ENCODE measurements at places on chromosomes 13 and 19.

- DNase-seq = no peak
Observed at GRCh38 chr19:7831452-7831851, 1.4 kb downstream of the EVI5L start.

- no peak for DNase-seq
Observed at GRCh38 chr13:97121894-97122293, 100.2 kb upstream of the MBNL2 start.

GRCh38 chr13:32791545-32792172 lies 205.4 kb downstream of the PDS5B start:
- DNase-seq = no peak

DNA sequence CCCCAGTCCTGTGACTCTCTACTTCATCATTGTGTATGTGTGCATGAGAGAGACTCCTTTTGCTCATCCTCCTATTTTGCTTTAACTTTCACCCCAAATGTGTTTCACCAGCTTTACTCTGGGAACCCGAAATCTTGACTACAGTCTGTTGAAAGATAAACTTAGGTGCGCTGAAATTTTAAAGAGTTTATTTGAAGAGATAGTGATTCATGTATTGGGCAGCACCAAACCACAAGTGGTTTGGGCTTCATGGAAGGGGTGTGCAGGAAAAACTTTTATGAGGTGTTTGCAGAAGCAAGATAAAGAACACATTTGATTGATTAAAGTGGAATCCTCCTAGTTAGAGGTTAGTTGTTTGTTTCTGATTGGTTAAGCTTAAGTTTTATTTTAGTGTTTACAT lies 50.8 kb upstream of the RFC3 start:
- DNase-seq = no peak

DNA sequence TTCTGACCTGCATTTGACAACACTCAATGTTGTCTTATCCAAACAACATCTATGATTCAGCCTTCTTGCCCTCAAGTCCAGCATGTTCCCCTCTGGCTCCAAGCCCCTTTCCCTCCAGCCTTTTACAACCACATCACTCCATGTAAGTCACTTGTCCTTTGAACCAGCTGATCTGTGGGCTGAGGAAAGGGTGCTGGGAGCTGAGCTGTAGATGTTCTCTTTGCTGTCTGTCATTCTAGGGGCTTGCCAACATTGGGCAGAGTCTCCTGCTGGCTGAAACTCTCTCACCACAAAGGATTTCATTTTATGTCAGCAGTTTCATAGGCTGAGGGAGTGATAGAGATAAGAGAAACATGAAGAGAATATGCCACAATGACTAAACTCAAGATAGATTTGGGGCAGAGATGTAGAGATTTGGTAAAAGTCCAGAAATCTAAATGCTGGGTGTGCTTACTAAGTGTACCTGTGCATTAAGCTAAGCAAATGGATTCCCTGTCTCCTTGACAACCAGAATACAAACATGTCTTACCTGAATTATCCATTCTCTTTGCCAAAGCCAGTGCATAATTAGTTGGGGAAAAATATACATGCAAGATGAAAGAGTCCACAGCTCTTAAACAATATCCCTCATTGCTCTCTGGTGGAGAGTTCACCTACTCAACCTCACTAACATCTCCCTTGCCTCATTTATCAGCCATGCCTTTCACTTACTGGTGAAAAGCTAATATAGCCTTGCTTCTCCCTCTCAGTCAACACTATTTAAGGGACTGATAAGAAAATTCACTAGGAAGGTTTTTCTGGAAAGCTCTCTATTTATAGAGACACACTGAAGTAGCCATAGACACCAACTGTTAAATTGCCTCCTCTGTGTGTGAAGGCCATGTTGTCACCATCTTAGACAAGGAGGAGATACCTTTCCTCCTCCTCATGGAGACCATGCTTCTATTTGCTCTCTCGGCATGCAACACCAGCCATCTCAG lies 175.5 kb upstream of the SERP2 start:
- DNase-seq = no peak

DNA sequence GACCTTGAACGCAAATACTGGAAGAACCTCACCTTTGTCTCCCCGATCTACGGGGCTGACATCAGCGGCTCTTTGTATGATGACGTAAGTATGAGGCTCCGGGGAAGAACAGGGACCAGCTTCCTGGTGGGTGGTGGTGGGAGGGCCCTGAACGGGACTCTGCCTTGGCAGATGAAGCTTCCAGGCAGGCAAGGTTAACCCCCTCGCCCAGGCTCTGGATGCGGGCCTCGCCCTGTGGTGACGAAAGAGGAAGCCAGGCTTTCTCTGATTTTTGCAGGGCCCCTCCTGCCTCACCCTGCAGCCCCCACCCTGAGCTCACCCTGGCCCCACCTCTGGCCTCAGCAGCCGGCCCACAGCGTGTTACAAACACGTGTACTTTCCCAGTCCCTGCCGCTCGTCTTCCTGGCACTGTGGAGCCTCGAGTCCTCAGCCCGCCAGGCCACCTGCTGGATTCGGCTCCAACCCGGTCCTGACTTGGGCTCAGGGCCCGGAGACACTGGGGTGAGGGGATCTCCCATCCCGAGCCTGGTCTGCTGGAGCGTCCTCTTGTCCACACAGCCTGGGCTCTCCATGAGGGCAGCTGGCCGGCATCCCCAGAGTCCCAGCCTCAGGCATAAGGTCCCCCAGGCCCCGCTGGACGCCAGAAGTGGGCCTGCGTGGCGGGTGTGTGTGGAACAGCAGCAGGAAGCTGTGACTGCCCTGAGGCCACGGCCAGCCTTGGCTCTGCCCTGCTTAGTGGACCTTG lies 72.4 kb downstream of the KDM4B start:
- DNase-seq = no peak

- no peak for DNase-seq
Observed at GRCh38 chr13:30837227-30838159, 68.6 kb upstream of the MEDAG start.

DNA sequence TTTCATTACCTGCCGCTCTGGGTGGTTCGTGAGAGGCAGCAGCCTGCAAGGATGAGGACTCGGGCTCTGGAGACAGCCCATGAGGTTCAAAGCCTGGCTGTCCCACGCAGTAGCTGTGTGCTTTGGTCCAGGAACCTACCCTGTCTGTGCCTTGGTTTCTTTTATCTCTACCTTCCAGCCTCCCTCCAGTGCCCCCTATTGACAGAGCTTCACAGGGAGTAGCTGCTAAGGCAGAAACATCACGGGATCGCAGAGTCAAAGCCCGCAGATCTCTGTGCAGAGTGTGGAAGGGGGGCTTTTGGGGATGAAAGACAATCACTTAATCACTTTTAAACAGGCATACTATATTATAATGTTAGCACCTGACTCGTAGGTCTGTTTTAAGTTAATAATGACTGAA lies 16.2 kb downstream of the ZNF71 start:
- DNase-seq = no peak

DNA sequence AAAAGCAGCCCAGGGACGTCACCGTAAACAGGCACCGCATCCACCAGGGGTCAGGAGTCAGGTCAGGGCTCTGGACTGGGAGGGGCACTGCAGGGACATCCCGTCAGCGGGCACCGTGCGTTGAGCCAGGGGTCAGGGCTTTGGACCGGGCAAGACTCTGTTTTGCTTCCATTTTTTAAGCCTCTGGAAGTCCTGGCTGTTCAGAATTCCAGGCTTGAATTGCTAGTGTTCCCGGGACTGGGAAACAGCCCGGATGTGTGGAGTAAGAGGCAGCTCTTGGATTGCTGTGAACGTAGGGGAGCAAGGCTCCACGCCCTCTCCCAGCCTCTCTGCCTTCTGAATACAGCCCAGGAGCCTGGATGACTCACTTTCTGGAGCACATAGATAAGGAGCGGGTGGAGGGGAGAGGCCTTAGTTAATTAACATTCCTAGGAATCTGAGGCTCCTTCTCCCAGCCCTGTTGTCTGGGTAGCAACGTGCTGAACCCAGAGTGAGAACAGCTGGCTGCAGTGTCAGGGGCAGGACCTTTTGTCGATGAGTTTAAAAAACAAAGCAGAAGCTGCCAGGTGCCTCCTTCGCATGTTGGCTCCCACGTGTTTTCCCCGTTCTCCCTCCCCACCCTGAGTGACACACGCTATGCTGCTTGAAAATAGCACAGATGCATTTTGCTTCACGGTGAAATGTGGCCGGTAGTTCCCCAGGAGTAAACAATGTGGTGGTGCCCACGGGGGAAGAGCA lies 21.9 kb downstream of the ATP11A start:
- DNase-seq = peak; percentile 31

GRCh38 chr19:42606660-42607351 lies 12.1 kb upstream of the CEACAM8 start:
- DNase-seq = peak; percentile 60

DNA sequence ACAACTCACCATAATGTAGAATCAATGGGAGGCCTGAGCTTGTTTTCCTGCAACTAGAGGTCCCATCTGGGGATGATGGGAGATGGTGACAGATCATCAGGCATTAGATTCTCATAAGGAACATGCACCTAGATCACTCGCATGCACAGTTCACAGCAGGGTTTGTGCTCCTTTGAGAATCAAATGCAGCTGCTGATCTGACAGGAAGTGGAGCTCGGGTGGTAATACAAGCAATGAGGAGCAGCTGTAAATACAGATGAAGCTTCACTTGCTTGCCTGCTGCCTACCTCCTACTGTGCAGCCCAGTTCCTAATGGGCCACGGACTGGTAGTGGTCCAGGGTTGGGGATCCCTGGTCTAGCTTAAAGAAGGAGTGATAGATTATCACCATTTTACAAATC lies 33.0 kb downstream of the KPNA3 start:
- DNase-seq = no peak

GRCh38 chr13:101398191-101398590 lies 18.1 kb downstream of the NALCN start:
- no peak for DNase-seq

- DNase-seq = no peak
Observed at GRCh38 chr19:38699647-38700349, 44.5 kb downstream of the CAPN12 start.

- DNase-seq = peak; percentile 99
Observed at GRCh38 chr19:11242864-11243797, 3.7 kb downstream of the ANGPTL8 start.

- DNase-seq = no peak
Observed at GRCh38 chr19:28471731-28472510, 741.0 kb downstream of the UQCRFS1 start.

DNA sequence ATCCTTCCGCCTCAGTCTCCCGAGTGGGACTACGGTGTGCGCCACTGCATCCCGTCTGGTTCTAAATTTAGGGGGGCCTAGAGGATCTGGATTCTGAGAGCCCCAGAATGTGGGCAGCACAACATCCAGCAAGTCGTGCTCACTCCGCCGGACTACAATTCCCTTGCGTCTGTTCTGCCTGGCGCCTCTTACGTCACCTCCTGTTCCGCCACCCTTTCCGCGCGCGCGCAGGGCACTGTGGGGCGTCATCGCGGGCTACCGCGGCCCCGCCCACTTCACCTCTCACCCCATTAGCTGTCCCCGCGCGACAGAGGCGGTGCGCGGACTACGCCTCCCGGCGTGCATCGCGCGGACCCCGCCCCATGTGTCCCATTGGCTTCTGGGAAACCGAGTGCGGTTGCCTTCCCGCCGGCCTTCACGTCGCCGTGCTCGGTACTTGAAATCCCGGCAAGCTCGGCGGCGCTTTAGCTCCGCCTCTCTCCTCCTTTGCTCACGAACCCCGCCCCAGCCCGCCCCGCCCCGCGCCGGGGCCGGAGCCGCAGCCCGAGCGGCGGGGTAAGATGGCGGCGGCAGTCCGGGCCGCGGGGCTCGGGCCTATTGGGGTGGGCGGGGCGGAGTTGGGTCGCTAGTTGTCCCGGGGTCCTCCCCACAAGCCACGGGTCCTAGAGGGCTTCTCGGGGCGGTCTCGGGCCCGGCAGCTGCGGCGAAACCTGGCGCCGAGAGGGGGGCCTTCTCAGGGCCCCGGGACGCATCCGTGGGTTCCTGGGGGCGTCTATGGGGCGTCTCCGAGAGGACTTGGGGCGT lies at the start of gene SCAF1:
Gene SCAF1, plus strand, starts transcription at position 522 of the 804 bp plus-strand sequence. CDS start 2,818 bp downstream, outside the sequence.
- DNase-seq = peak; percentile 97

- no peak for DNase-seq
Observed at GRCh38 chr13:42063105-42063504, 14.7 kb downstream of the DGKH start.

DNA sequence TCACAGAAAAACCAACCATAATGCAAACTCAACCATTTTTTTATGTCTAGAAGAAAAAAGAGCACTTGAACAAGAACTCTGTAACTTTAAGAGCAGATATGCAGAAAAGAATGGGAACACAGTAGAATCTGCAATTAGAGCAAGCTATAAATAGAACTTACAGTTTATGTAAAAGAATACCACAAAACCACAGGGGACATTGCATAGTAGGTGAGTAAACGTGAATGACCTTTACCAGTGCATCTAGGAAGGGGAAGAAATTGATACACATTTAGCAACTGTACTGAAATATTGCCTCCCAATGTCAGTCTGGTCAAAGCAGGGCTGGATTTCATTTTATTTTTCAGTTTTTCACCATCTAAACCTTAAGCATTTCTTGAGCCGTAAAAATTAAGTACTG lies 242.2 kb upstream of the EDNRB start:
- no peak for DNase-seq

GRCh38 chr19:54648129-54648528 lies 14.7 kb upstream of the LILRB4 start:
- no peak for DNase-seq

DNA sequence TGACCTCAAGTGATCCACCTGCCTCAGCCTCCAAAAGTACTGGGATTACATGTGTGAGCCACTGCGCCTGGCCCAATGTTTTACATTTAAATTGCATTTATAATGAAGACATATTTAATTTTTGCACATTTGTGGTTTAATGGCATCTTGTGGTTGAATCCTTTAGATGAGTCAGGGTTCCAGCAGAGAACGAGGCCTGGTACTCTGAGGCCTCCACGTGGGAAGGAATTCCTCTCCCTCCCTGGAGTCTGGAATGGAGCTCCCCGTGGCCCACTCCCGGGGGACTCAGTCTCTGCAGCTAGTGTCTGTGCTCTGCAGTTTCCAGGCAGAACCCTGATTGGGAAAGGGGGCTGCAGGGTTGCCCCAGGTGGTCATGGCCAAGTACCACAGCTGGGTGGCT lies 24.2 kb downstream of the ZFR2 start:
- DNase-seq = no peak

- no peak for DNase-seq
Observed at GRCh38 chr19:2944403-2944774, 382 bp downstream of the ZNF77 start.

- DNase-seq = no peak
Observed at GRCh38 chr13:27472941-27473340, 22.6 kb upstream of the MTIF3 start.

GRCh38 chr13:44843403-44843802 lies 145.9 kb downstream of the NUFIP1 start:
- no peak for DNase-seq

DNA sequence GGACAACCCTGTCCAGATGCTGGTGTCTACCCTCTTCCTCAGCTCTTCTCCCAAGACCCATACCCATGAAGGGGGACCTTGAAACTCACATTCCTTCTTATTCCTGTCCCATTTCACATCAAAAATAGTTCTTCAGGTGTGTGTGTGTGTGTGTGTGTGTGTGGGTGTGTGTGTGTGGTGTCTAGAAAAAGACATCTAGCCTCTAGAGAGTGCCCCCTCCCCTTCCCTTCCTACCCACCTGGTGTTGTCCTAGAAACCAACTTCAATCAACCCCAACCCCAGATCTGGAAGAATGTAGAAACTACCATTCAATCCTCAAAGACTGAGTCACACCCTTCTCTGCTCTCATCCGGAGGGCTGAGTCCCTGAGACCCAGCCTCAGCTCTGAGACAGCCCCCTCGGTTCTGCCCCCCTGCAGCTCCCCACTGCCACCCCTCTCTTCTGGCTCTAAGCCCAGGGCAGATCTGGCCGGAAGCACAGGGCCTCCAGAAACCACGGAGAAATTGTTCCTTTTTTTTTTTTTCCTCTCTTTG lies 3.5 kb downstream of the KCNN4 start:
- DNase-seq = no peak

All from neural crest cell (in vitro differentiated cells).